Activated naive CD4-positive, alpha-beta T cell treated with anti-CD3 and anti-CD28 coated beads for 36 hours (primary cell): ENCODE measurements at places on chromosomes 11 and 22. TPM values are rescaled to one million over a fixed set of nuclear protein-coding genes. Genes with fewer than 3 reads are reported as not detected.

DNA sequence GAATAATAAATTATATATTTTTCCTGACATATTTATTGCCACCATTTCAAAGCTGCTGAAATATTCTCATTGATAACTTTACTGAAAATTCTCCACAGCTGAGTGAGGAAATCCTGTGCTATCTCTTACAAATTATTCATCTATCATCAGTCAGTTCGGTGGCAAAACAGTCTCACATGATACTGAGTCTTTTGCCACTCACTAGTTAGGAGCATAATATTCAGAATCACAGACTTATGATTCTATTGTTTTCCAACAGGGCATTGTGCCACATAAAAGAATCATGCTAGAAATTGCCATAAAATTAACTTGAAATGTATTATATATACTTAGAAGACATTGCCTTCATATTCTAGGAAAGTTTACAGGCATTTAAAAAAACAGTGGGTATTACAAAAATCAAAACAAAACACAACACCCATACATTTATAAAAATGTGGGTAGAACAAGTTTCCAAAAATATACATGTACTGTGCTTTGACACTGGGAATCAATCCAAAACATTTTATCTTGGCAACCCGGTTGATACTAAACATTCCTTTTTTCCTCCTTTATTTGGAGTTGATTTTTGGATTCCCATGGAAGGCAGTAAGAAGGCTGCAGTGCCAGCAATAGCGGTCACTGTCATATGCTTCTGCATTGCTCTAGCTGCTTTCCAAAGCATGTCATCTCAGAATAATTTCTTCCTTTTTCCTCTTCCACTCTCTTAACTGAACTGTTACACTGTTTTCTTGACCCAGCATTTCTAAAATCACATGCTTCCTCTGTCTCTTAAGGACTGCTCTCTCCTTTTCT, 42.5 kb downstream of the ATG16L2 start:
- H3K27ac ChIP-seq = no peak overlapping the region
- no peaks in the 10 kb centered on the region for H3K27me3 ChIP-seq
- no peaks in the 10 kb centered on the region for H3K36me3 ChIP-seq
- peaks cover 2% of the 10 kb centered on the region for H3K4me1 ChIP-seq

- peaks cover 93% of the 10 kb centered on the region for H3K4me1 ChIP-seq
- no peak for DNase-seq
- no peak overlapping the region for H3K4me3 ChIP-seq
- peak overlapping the region; percentile 100 for H3K27ac ChIP-seq
- peaks cover 16% of the 10 kb centered on the region for H3K36me3 ChIP-seq
- H3K27me3 ChIP-seq = no peaks in the 10 kb centered on the region
Measured at GRCh38 chr22:37304595-37305343, 22.5 kb downstream of the CYTH4 start.

- no peak overlapping the region for H3K27ac ChIP-seq
- no peaks in the 10 kb centered on the region for H3K36me3 ChIP-seq
- no peak for DNase-seq
- H3K4me3 ChIP-seq = no peak overlapping the region
Measured at GRCh38 chr11:8271106-8271886, 7.6 kb upstream of the LMO1 start.

DNA sequence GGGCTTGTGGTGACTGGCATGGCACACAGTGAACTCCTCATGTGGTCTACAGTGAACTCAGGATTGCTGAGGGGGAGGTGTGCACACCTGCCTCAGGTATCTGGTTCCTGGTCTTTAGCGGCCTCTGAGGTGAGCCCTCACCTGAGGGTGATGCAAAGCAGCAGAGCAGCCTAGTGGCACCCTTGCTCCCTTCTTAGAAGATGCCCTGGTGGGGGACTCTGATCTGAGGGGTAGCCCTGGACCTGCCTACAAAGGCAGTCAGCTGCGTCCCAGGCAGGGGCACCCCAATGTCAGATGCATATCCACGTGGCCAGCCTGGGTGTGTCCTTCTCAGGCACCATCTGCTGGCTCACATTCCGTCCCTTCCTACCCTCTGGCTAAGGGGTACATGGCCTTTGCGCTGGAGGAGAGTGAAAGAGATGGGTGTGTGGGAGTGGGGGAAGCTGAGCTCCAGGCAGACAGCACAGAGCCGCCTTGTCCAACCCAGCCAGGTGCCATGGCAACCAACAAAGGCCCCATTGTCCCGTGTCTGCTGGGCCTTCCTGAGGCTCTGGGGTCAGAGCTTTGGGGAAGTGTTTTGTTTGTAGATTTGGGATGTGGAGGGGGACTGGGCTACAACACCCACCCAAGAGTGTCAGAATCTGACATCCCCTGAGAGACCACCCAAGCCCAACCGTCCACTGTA, 5.8 kb downstream of the PLEKHB1 start:
- H3K27ac ChIP-seq = no peak overlapping the region
- H3K4me1 ChIP-seq = peaks cover 12% of the 10 kb centered on the region
- DNase-seq = no peak
- no peak overlapping the region for H3K4me3 ChIP-seq
- H3K36me3 ChIP-seq = no peaks in the 10 kb centered on the region

GRCh38 chr11:112396076-112396475, 135.4 kb upstream of the PLET1 start:
- H3K36me3 ChIP-seq = no peaks in the 10 kb centered on the region
- no peak for DNase-seq
- H3K27me3 ChIP-seq = no peaks in the 10 kb centered on the region
- H3K27ac ChIP-seq = no peak overlapping the region

Gene APOA5
- total RNA-seq = not detected

GRCh38 chr22:21624120-21624879, 5.5 kb downstream of the YDJC start:
- no peak overlapping the region for H3K4me3 ChIP-seq
- peak overlapping the region; percentile 82 for H3K27ac ChIP-seq
- peak; percentile 53 for DNase-seq
- peaks cover 20% of the 10 kb centered on the region for H3K36me3 ChIP-seq

Gene MYRF
- total RNA-seq = 0.48 TPM

Gene FBXO3
- 12.2 TPM for total RNA-seq

GRCh38 chr22:38040953-38041759, 16.0 kb upstream of the PICK1 start:
- DNase-seq = no peak
- no peaks in the 10 kb centered on the region for H3K27me3 ChIP-seq
- no peak overlapping the region for H3K4me3 ChIP-seq
- no peaks in the 10 kb centered on the region for H3K36me3 ChIP-seq

Gene EMID1
- not detected for total RNA-seq

DNA sequence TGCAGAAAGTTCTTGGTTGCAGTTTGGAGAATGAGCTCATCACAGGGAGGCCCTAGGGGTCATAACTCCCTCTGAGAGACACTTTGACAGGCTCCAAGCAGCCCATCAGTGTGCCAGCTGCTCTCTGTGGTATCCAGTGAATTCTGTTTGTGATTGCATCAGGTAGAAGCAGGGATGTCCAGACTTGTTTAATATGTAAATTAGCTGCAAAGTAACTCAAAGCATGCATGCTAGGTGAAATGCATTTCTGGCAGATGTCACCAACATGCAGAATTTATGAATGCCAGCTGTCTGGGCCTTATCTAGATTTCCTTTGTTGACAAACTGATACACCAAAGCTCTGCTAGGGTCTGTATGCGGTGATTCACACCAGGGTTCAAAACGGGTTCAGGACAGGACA, 123.6 kb upstream of the MTNR1B start:
- DNase-seq = no peak
- no peaks in the 10 kb centered on the region for H3K36me3 ChIP-seq
- peaks cover 1% of the 10 kb centered on the region for H3K27me3 ChIP-seq
- H3K27ac ChIP-seq = no peak overlapping the region
- no peak overlapping the region for H3K4me3 ChIP-seq
- no peaks in the 10 kb centered on the region for H3K4me1 ChIP-seq

- no peak overlapping the region for H3K27ac ChIP-seq
- peaks cover 9% of the 10 kb centered on the region for H3K27me3 ChIP-seq
- no peaks in the 10 kb centered on the region for H3K36me3 ChIP-seq
- no peak for DNase-seq
- no peak overlapping the region for H3K4me3 ChIP-seq
Measured at GRCh38 chr11:131850507-131850906, 480.1 kb downstream of the NTM start.

Gene NLRP14
- total RNA-seq = not detected

GRCh38 chr11:75445315-75445953, 12.4 kb upstream of the KLHL35 start:
- H3K36me3 ChIP-seq = no peaks in the 10 kb centered on the region
- no peak overlapping the region for H3K27ac ChIP-seq
- no peaks in the 10 kb centered on the region for H3K27me3 ChIP-seq
- H3K4me3 ChIP-seq = no peak overlapping the region

DNA sequence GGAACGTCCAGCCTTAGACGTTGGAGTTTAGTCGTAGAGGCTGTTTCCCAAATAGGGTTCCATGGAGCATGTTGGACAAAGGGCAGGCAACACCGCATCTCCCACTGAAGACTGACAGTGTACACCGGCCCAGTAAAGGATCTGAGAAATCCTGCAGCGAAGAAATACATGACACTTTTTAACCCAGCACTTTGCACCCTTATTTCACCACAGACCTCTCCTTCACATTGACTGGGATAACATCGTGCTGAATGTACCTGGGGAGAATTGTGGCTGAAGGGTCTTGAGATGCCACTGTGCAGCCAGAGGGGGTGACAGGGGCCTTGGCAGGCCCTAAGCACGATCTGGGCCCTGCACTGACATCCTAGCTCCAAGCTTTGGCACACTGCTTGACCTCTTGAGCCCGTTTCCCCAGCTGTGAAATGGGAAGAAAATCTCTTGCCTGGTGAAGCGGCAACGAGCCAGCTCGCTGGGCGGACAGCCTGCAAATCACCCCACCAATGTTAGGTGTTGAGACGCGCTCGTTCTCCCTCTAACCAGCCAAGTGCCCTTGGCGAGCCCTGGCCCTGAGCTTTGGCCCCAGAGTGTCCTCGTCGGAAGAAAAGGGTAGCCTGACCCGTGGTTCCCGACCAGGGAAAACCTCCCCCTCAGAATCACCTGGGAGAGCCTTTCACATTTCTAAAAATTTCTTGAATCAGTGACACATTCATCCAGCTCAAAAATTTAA, 13.4 kb downstream of the CD5 start:
- no peak overlapping the region for H3K4me3 ChIP-seq
- H3K4me1 ChIP-seq = peaks cover 95% of the 10 kb centered on the region
- DNase-seq = no peak
- H3K27me3 ChIP-seq = no peaks in the 10 kb centered on the region
- H3K27ac ChIP-seq = peak overlapping the region; percentile 97

Gene FADS3
- 4.2 TPM for total RNA-seq

- no peaks in the 10 kb centered on the region for H3K4me1 ChIP-seq
- no peaks in the 10 kb centered on the region for H3K36me3 ChIP-seq
- no peak overlapping the region for H3K27ac ChIP-seq
- no peak for DNase-seq
- no peak overlapping the region for H3K4me3 ChIP-seq
Measured at GRCh38 chr11:19276859-19277808, 36.4 kb upstream of the E2F8 start.

DNA sequence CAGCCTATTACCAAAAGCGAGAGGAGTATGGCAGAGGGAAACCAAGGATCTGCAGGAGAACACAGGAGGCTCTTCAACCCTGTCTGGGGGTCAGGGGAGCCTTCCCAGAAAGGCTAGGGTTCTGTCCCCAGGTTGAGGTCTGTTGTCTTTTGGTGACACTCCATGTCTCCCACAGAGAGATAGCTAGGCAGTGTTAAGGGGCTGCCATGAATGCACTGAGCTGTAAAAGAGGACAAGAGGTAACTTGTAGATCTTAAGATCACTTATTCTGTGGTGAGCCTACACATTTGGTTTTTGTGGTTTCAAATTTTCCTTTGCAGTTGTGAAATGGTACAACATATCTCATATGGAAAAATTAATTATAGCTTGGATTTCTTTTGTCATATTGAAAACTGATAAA, 6.0 kb upstream of the ACER3 start:
- no peak for DNase-seq
- no peak overlapping the region for H3K4me3 ChIP-seq
- H3K27ac ChIP-seq = no peak overlapping the region
- peaks cover 2% of the 10 kb centered on the region for H3K4me1 ChIP-seq

DNA sequence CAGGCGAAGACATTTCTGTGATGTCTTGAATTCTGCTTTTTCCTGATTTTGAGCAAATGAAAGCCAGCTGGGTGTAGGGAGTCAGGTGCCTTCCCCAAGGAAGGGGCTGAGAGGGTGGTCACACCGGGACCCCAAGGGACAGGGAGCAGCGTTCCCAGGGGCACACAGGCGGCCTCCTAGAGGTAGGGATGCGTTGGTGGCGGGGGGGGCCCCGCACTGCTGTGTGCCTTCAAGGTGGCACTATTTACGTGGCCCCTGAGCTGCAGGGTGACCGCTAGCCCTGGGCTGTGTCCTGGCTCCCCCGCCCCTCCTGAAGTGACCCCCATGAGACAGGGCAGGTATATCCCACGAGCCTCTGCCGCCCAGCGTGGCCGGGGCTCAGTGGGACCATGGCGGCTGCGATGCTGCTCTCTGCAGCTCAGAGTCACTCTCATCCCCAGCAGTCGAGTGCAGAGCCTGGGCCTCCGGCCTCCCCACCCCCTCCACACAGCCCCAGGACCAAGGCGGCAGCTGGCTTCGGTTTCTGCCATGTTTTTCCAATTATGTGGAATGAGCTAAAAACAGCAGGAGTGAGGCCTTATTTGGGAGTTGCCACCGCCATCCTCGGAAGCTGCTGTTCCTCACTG, 60.9 kb downstream of the LRP5 start:
- H3K27me3 ChIP-seq = no peaks in the 10 kb centered on the region
- H3K4me3 ChIP-seq = no peak overlapping the region
- no peaks in the 10 kb centered on the region for H3K36me3 ChIP-seq
- no peaks in the 10 kb centered on the region for H3K4me1 ChIP-seq

GRCh38 chr11:7032692-7033091, 12.4 kb downstream of the NLRP14 start:
- H3K27ac ChIP-seq = no peak overlapping the region
- no peak overlapping the region for H3K4me3 ChIP-seq

- H3K27me3 ChIP-seq = no peaks in the 10 kb centered on the region
- no peak for DNase-seq
- no peaks in the 10 kb centered on the region for H3K4me1 ChIP-seq
- no peaks in the 10 kb centered on the region for H3K36me3 ChIP-seq
- H3K4me3 ChIP-seq = no peak overlapping the region
- H3K27ac ChIP-seq = no peak overlapping the region
Measured at GRCh38 chr22:17483688-17484372, 79.5 kb upstream of the SLC25A18 start.

Gene APOL3
- total RNA-seq = 35.0 TPM

Gene NXPE1
- total RNA-seq = not detected

GRCh38 chr22:19453718-19454117, 6.2 kb upstream of the C22orf39 start:
- H3K36me3 ChIP-seq = peaks cover 39% of the 10 kb centered on the region
- H3K27me3 ChIP-seq = no peaks in the 10 kb centered on the region
- peak overlapping the region; percentile 44 for H3K27ac ChIP-seq
- no peak for DNase-seq
- no peak overlapping the region for H3K4me3 ChIP-seq

DNA sequence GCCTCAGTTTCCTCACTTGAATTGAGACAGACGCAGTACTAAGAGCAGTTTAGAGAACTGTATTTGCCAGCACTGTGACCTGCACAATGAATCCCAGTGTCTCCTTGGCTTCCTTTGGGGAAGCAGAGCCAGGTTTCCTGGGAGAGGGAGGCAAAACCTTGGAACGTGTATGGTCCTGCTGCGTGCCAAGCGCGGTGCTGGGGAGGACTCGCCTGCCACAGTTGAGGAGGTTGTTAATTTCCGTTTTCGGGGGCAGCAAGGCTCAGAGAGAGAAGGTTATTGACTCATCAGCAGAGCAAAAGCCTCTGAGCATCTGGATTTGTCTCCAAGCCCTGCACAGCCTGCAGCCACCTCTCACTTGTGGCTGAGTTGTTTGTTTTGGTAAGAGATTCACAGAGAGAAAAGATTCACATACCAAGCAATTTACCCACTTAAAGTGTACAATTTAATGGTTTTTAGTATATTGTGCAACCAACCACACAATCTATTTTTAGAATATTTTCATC, 10.8 kb downstream of the SYT12 start:
- H3K36me3 ChIP-seq = no peaks in the 10 kb centered on the region
- H3K4me1 ChIP-seq = no peaks in the 10 kb centered on the region
- no peak overlapping the region for H3K4me3 ChIP-seq
- no peak for DNase-seq
- peaks cover 23% of the 10 kb centered on the region for H3K27me3 ChIP-seq
- no peak overlapping the region for H3K27ac ChIP-seq
